NCI-H1092 (cell line): ENCODE measurements at places on chromosomes 3 and 15.

DNA sequence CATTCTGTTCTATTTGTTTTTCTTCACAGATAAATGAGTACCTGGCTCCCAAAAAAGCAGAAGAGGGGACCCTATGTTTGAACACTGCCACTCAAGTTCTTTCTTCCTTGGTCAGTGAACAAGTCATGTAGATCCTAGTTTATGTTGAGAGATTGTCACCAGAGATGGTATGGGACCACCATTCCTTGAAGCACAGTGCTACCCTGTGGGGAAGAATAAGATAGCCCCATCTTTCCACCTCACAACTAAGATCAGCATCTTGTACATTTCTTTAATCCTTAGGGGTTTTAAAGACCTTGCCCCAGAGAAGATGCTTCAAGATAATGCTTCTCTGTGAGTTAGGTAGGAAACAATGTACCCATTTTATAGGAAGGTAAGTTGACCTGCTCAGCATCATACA, 233.5 kb upstream of the WNT5A start:
- no peak for DNase-seq

DNA sequence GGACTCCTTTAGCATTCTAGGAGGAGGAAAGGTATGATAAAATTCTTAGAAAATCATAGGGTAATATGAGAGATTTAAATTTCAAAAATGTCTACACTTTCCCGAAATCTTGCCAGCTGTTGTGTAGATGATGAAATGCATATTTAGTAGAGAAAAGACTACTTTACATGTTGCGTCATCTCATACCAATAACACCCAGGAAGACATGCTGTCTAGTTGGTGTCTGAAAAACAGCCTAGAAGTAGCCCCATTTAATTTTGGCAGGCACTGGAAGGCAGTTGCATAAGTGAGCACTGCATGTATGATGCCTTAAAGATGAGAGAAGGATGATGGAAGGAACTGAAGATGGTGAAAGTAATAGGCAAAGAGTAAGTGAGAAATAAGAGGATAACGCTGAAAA, 310.5 kb upstream of the TPM1 start:
- DNase-seq: no peak

DNA sequence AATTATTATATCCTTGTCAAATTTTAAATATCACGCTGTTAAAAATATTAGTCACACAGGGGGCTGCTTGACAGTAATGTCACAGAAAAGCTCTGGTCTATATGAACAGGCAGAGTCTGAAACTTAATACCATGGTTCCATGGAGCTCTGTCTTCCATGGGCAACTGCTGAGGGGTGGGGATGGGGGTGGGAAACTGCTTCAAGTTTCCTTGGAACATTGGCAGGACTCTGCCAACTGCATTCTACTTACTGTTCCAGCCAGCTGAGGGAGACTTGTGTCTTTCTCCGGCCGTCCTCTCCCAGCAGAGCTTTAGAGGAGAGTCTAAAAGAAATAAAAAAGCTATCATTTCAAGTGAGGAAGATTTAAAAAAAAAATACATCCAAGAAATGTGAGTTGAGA, 348.7 kb downstream of the ZIC1 start:
- DNase-seq: no peak

DNA sequence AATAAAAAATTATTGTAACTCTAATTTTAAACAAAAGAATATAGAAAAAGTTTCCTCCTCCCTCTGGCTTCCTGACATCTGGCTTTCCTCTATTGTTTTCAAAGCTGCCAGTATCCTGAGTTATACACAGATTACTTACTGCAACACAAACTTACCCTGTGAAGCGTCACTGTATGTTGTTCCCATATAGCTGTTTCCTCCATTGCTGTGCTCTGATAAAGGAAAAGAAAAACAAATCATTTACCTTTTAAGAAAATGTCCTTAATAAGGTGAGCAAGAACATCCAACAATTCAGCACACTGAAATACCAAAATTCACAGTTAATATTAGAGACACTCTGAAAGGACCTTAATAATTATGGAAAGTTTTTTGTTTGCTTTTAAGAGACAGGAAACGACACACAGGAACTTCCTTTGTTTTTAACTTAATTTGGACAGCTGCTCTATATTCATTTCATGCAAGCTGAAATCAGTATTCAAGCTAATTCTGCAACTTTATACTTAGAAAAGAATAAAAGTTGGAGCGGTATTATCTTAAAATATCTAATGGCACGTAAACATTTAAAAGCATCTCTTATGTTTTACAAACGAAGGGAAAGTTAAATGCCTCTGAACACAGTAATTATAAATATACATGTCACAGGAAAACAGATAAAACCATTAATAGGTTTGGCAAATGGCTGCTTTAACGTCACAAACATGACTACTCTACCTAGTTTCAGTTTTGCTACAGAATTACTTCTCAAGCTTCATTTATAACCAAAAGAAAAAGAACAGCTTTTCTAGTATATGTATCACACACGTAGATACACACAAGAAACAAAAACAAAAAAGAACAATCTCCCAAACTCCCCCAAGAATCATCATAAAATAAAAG, 21.5 kb downstream of the TJP1 start:
- no peak for DNase-seq
